Hepatic stellate cell (primary cell): ENCODE measurements at places on chromosomes 16 and 17.
A peak's percentile ranks its signal among the peaks of the same experiment; 100 is the strongest.

- no peak for DNase-seq
These were observed 64.5 kb downstream of the RAI1 start for GRCh38 chr17:17745476-17746455.

DNA sequence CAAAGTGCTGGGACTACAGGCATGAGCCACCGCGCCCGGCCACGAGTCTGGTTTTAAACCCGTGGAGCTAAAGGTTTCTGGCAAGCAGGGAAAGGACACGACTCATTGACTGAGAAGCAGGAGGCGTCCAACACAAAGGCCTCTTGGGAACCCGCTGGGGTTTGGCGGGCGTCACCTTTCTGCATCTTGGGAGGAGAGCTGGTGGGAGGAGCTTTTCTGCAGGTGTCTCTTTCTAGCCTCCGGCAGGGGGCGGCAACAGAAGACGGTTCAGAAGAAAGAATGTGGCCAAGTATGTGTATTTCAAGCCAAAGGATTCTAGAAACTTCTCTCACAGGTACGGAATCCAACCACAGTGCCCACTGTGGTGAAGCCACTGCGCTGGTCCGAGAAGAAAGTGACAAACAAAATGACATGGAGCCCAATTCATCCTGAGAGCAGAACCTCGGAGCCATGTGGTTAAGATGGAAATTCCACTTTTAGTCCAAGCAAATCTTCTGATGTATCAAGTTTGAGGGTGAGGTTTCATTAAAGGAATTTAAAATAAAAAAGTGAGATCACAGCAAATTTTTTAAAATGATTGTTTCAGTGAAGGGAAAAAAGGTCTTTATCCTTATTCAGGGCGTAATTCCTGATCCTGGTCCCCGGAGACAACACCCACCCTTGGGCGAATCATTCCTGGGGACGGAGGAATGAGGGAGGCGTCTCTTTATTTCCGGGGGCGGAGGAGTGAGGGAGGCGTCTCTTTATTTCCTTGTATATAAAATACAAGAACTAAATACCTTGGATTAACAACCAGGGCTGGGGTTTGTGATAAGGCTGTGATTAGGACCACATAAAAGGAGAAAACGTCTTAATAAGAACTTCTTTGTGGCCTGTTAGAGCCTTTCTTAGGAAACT lies 97.6 kb downstream of the MRM3 start:
- peak; percentile 49 for DNase-seq

DNA sequence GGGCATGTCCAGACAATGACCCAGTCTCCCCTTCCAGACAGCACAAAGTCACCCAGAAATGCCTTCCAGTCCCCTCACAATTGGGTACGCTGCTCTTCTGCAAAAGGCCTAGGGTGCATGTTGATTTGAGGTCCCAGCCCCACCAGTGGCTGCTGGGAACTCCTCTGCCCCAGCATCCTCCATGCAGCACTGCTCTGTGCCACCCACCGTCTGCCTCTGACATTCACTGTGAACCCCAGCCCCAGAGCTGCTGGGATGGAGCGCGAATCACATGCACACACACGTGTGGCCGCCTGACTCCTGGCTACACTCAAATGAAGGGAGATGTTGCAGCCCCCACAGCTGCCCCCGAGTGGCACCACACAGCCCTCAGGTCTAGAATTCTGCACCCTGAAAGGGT lies 1.2 kb upstream of the C17orf113 start:
- no peak for DNase-seq

DNA sequence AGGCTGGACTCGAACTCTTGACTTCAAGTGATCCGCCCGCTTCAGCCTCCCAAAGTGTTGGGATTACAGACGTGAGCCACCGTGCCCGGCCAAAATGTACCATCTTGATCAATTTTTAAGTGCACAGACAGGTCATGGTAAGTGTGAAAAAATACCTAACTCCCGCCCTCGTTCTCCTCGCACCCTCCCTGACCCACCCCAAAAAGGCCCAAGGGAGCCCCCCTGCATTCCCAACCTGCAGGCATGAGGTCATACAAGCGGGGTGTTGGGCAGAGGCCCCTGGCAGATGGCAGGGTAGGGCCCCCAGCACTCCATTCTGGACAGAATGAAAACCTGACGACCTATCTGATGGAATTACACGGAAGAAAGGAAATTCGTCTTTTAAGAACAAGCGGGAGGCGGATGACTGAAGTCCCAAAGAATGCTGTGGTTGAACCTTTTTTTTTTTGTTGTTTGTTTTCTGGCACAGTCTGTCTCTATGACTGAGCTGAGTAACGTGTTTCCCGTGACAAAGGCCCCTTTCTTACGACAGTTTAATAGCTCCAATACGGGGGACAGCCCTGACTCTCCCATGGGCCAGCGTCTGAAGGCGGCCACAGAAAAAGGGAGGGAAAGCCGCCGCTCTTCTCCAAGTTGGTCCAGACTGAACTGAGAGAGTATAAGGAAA lies 376.4 kb downstream of the SLC39A11 start:
- DNase-seq: peak; percentile 83

GRCh38 chr17:60513014-60513413 lies 13.0 kb downstream of the APPBP2 start:
- DNase-seq: no peak

DNA sequence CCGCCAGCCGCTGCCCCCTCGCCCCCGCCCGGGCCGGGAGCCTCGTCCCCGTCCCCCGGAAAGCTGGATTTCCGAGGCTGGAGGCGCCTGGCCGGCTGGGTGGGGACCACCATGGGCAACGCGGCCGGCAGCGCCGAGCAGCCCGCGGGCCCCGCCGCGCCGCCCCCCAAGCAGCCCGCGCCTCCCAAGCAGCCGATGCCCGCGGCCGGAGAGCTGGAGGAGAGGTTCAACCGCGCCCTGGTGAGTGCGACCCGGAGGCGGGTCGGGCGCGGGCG lies 266 bp downstream of the FMNL1 start:
- no peak for DNase-seq

DNA sequence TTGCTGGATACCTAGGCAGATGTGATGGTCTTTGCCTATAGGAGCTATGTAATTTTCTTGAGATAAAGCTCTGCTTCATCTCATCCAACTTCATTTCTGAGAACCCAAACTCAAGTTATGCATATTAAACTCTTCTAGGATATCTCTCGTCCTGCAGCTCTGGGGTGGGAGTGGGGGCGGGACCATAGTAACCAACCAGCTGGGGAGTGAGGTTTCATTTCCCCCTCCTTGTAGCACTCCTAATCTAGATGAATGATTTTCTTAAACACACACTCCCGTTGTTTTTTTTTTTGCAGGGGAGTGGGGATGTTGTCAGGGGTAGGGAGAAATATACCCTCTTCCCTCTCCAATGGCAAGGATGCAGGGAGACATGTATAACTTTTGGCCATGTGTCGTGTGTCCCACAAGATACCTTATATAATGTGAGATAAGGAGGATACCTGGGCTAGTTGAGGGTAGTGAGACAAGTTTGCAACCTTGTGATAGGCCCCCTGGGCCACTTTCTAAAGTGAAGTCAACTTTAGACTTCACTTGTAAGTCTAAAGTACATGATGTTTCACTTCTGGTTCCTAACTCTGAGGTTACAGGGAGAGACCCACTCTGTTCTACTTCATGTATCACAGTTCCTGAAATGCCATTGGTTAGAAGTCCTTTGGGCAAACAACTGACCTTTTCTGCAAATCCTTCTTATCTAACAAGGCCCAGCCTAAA lies 10.5 kb upstream of the HEATR6 start:
- no peak for DNase-seq

DNA sequence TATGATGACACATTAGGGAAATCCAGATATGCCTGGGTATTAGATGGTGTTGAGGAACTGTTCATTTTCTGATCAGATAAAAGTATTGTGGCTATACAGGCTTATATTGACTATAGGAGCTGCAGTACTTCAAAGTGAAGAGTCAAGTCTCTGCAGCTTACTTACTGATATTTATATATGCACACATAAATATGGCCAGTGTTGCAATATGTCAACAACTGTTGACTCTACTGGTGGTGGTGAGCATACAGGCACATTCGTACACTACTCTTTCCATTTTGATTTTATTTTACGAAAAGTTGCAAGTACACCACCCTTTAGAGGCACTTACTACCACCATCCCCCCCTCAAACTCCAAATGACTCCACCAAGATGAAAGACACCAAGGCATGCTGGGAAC lies 2.5 kb downstream of the CIAO2B start:
- no peak for DNase-seq

- DNase-seq: no peak
These were observed 839.7 kb downstream of the CDH11 start for GRCh38 chr16:64282181-64282580.

DNA sequence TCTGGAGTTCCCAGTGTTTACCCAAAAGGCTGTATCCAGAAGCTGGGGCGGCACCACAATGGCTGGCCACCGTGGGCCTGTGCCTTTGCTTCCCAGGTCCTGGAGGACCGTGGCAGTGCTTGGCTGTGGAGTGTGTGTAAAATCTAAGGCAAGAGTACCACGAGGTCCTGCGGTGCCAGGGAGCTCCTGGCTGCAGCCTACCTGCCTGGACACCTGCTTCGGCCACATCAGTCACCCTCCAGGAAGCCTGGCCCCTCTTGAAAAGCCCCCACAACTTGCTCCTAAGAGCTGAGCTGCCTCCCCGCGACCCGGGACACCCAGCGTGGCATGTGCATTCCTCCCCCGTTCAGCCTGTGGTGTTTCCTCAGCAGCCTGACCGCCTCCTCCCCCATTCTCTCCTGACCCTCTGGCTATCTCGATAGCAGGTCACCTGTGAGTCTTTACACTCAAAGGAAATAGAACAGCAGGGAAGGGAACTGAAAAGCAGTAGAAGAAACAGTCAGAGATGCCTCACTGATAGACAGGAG lies 7.9 kb downstream of the TIMM22 start:
- DNase-seq: no peak

DNA sequence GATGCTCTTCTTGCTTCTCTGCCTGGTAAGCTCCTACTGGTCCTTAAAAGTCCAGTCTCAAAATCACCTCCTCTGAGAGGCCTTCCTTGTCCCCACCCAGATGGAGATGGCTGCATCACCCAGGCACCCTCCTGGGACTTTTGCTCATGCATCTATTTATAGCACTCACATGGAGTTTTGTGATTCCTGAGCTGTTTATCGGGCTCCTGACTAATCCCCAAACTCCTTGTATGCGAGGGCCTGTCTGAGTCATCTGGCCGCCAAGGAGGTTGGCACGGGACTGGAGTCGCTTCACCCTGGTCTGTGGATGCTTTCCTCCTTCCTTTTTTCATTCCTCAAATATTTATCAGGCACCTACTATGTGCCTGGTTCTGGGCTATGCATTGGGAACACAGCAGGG lies 2.3 kb upstream of the MAP2K3 start:
- DNase-seq: peak; percentile 96

DNA sequence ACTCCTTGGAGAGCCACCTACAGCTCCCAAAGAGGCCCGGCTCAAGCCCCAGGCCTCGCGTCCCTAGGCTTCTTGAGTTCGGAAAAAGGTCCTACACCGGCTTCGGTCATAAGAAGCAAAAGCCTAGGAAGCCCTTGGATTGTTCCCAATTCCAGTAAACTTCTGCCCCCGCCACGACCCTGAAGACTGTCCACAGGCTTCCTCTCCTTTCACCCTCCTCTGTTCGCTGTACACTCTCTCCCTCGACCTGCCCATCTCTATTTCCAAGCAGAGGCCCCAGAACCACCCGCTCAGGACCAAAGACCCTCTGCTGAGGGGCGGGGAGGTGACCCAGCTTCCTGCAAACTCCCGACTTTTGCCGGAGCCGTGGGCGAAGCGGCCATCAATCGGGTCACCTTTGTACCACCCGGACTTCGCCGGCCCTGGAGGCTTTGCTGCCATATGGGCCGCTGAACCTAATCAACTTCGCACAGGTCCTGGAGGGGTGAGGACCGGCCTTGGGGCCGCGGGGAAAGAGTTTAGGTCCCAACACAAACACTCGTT lies 2.7 kb downstream of the HOXB2 start:
- no peak for DNase-seq

GRCh38 chr17:32827227-32827626 lies 49.7 kb downstream of the MYO1D start:
- no peak for DNase-seq

GRCh38 chr17:63446753-63447470 lies 806 bp upstream of the CYB561 start:
- DNase-seq: peak; percentile 41

DNA sequence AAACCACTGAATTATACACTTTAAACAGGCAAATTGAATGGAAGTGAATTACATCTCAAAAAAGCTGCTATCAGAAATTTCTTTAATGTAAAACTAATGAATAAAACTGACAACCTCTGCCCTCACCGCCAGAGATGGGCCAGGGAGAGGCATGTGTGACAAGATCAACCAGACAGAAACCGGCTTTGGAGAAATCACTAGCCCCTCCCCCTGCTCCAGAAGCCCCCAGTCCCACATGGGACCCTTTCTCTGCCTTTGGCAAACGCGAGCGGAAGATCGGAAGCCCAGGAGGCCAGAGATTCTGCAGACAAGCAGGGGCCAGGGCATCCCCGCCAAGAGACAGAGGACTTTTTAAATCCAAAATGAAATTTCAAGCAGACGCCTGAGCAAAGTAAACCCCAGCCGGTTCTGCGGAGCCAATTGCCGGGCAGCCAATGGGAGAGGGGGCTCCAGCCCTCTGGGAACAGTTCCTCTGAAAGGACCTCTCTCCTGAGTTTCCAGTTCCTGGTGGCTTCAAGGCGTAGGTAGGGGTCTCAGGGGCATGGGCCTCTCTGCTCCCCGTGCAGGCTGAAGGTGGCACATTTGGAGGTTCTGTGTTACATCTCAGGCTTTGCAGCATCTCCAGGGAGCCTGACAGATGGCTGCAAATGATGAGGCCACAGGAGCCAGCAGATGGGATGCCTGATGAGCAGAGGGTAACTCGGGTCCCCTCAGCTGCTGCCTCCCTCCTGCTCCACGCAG lies 118.1 kb downstream of the GSG1L start:
- no peak for DNase-seq

GRCh38 chr17:52106072-52106471 lies 52.4 kb downstream of the CA10 start:
- no peak for DNase-seq

GRCh38 chr17:50618300-50618699 lies 16.4 kb upstream of the ABCC3 start:
- DNase-seq: no peak

GRCh38 chr16:3656491-3657468 lies 2.3 kb downstream of the DNASE1 start:
- DNase-seq: no peak

DNA sequence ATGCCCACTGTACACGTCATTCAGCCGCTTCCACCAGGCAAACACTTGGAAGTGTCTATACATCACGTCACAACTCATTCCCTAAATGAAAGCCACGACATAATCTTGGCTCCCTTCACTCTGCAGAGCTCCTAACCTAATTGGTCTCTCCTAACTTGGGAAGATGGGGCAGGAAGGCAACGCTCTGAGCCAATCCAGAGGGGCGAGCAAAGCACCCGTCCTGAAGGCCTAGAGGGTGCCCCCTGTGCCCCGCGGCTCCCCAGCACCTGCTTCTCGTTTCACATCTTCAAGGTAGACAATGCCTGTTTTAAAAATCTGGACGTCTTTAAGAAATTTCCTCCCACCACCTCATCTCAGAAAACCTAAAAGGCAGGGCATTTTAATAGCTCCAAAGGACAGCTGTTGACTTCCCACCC lies 1.0 kb downstream of the CSNK2A2 start:
- DNase-seq: peak; percentile 26

DNA sequence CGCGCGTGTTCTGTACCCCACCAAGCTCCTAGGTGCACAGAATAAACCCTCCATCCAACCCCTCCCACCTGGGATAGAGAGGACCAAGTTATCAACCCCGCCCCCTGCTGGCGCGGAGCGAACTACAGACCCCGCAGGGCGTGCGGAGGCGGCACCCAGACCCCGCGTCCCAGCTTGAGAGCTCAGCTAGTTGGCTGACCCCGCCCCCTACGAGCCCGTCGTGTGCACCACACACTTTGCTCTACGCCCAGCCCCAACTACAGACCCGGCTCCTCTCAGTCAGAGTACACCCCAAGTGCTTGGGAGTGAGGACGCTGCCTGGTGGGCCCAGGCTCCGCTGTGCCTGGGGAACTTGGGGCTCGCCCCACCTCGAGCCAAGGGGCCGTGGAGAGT lies 1.5 kb downstream of the GRIN2A start:
- DNase-seq: no peak
